ENCODE measurements at places on chromosomes 5 and 9. TPM values are rescaled to one million over a fixed set of nuclear protein-coding genes. Genes with fewer than 3 reads are reported as not detected.

Gene C8G
- not detected for total RNA-seq

Gene EIF4E1B
- not detected for total RNA-seq

Gene SLC25A2
- 3.5 TPM for total RNA-seq

Gene FAM200C
- 2.7 TPM for total RNA-seq
